ENCODE measurements at places on chromosomes 2 and 18.
A peak's percentile ranks its signal among the peaks of the same experiment; 100 is the strongest.

DNA sequence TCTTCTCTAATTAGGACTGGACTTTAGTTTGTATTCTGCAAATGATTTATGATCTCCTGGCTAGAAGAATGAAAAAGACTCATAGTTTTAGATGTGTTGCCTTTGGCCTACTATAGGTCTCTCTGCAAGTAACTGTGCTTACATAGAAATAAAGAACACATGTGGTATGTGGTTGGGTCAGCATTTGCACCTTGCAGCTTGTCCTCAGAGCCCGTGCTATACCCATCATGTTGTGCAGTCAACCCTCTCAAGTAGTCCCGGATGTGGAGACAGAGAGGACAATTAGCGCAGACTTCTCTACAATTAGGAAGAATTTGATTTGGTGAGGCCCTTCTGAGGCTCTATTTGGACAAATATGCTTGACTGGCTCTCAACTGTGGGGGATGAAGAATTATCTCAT, 203.7 kb upstream of the ITGA4 start:
- DNase-seq, result no peak

GRCh38 chr18:38654946-38655345, 1089.3 kb upstream of the CELF4 start:
- no peak for DNase-seq

DNA sequence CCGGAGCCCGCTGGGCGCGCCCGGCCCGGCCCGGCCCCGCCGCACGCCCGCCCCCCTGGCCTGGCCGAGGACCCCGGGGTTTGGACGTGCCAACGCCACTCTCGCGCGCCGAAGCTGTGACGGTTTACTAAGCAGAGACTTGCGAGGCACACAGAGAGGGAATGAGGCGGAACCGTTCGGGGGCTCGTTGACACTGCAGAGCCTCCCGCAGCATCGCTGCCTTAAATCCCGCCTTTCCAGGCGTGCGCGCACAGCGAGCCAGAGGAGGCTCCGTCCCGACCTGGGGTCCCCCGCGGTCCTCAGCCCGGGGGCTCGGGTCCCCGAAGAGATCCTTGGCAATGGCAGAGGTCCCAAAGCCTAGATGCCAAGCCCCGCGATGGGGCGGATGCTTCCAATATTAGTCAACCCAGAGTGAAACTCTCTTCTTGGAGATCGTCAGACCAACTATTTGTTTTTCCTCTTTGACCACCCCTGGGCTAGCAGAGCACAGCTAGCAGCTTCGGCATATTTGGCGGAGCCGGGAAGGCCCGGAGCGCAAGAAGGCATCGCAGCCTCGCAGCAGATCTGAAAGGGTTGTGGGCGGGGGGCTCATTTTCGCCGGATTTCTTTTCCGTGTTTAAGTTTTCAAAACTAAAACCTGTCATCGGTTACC, at the start of gene ZNF385B:
ZNF385B (minus strand) TSS at position 197 of the 652 bp plus-strand sequence.
- no peak for DNase-seq

DNA sequence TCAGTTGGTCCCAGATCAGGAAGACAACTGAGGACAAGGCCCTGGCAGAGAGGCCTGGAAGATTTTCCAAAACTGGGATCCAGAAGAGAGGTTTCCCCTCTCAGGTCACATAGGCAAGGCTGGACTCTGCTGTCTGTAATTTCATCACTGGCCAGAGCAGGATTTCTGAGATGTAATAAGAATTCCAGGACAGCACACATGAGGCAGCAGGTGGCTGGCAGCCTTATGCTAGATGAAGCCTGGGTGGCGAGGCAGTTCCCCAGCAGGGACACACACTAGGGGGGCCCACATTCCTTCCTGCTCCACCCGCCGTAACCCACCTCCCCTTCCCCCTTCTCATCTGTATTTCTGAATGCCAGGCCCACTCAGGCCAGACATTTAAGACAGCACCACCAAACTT, 98.6 kb downstream of the HNRNPLL start:
- DNase-seq, result no peak

DNA sequence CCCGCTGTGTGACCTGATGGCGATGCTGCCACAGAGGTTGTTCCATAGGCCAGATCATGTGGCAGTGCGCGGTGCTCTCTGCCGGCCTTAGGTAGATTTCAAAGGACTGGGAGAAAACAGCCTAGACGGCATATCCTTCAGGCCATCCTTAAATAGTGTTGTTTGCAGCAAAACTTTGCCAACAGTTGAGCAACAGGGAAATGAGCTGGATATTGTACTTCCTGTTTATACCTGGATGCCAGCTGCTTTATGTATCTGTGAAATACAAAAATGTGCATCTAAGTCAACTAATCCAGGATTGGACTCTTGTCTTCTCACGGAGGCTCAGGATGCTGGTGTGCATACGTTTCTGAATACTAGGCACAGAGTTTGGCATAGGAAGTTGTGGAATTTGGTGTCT, 107.1 kb downstream of the EML6 start:
- DNase-seq, result no peak

DNA sequence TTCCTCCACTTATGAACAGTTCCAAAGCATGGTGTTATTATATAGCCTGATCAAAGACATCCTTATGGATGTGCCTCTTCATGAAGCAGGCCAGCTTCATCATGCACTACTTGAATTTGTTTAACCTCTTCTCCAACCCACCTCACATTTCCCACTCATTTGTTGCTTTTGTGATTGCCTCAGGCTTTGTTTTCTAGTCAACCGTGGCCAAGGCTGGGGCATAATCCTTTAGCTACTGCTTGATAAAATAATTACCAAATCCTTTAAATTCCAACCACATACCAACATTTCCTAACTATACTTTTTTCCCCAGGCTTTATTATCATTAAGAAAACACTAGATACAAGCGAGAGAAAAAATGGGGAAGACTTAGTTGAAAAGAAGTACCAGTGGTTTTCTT, 39.6 kb upstream of the SCN1A start:
- DNase-seq, result no peak

GRCh38 chr2:85096616-85097015, 36.6 kb upstream of the TCF7L1 start:
- no peak for DNase-seq

- peak; percentile 30 for DNase-seq
Measured at GRCh38 chr2:234463626-234464290, 33.1 kb downstream of the ARL4C start.

Measured in stimulated activated CD8-positive, alpha-beta memory T cell treated with anti-CD3 and anti-CD28 coated beads, Interleukin-15, amount 100 ng/mL, for 24 hours (primary cell).